A549 treated with CORT108297 at 1 μM for 4 hours (cell line): ENCODE measurements at places on chromosomes 6 and 20. TPM values are rescaled to one million over a fixed set of nuclear protein-coding genes. Genes with fewer than 3 reads are reported as not detected.

TINAG gene
- not detected in 5 replicates for total RNA-seq

RFX6 gene
- 0.03 TPM in 1 of 5 replicates, not detected in the others for total RNA-seq

TP53TG5 gene
- total RNA-seq = not detected in 5 replicates

GABRR1 gene
- not detected in 5 replicates for total RNA-seq

HSPA12B gene
- total RNA-seq = 0.35 to 0.62 TPM (median 0.50 TPM) in 5 replicates

WFDC12 gene
- not detected in 5 replicates for total RNA-seq

GNAS gene
- total RNA-seq = 680 to 764 TPM (median 724 TPM) in 5 replicates

GTSF1L gene
- not detected in 5 replicates for total RNA-seq

ADGB gene
- not detected in 5 replicates for total RNA-seq

TOX2 gene
- total RNA-seq = 8.0 to 13.1 TPM (median 11.2 TPM) in 5 replicates

TBXT gene
- total RNA-seq = not detected in 5 replicates

OTOR gene
- total RNA-seq = not detected in 5 replicates

NR2E1 gene
- total RNA-seq = 0.03 to 0.09 TPM (median 0.04 TPM) in 4 of 5 replicates, not detected in the other

MAFB gene
- total RNA-seq = 0.07 to 0.13 TPM (median 0.09 TPM) in 4 of 5 replicates, not detected in the other

CST2 gene
- total RNA-seq = 0.10 to 0.32 TPM (median 0.13 TPM) in 3 of 5 replicates, not detected in the others

RAMACL gene
- 0.13 to 0.20 TPM (median 0.16 TPM) in 4 of 5 replicates, not detected in the other for total RNA-seq

BHLHE23 gene
- not detected in 5 replicates for total RNA-seq

AGER gene
- 1.4 to 2.3 TPM (median 1.7 TPM) in 5 replicates for total RNA-seq

CARMIL1 gene
- 7.1 to 9.4 TPM (median 7.7 TPM) in 5 replicates for total RNA-seq

GNMT gene
- 0.10 to 0.14 TPM (median 0.12 TPM) in 4 of 5 replicates, not detected in the other for total RNA-seq

PREX1 gene
- 9.8 to 13.8 TPM (median 11.5 TPM) in 5 replicates for total RNA-seq

ATAT1 gene
- 4.5 to 5.9 TPM (median 5.6 TPM) in 5 replicates for total RNA-seq

TSPO2 gene
- not detected in 5 replicates for total RNA-seq

REPS1 gene
- total RNA-seq = 20.0 to 24.7 TPM (median 20.5 TPM) in 5 replicates

ADGRF4 gene
- total RNA-seq = 7.4 to 9.6 TPM (median 8.0 TPM) in 5 replicates
